ENCODE measurements at places on chromosomes 7 and 10.

DNA sequence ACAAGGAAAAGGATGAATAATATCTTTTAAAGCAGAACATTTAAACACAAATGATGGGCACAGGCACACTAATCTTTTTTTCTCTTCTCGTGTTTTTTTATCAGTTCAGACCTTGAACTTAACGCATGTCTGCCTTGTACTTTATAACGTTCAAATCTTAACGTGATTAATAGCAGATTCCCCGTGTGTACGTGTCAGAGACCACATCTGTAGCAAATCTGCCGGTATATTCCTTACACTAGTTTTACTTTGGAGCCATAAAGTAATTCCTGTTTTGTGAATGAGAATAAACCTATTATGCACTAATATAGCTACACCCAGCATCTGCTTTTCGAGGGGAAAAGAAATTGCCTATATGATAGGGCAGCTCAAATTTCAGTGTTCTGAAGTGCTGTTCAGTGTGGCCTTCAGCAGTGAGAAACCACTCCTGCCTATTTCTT is 166.0 kb upstream of the TCF7L2 start:
- no peak for DNase-seq

- no peak for DNase-seq
Observed at GRCh38 chr10:5508786-5509185, 9.4 kb upstream of the CALML5 start.

DNA sequence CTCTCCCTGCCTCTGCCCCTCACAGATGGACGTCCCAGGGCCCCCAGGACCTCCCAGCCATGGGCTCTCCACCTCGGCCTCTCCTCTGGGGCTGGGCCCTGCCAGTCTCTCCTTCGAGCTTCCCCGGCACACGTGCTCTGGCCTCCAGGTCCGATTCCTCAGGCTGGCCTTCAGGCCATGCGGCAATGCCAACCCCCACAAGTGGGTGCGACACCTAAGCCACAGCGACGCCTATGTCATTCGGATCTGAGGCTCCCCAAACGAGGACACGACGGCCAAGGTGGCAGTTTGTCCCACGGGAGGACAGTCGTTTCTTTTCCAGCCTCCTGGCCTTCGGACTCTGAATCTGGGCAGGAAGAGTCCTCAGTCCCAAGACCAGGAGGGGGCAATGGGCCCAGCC is 5.2 kb downstream of the AP4M1 start:
- DNase-seq, result no peak

DNA sequence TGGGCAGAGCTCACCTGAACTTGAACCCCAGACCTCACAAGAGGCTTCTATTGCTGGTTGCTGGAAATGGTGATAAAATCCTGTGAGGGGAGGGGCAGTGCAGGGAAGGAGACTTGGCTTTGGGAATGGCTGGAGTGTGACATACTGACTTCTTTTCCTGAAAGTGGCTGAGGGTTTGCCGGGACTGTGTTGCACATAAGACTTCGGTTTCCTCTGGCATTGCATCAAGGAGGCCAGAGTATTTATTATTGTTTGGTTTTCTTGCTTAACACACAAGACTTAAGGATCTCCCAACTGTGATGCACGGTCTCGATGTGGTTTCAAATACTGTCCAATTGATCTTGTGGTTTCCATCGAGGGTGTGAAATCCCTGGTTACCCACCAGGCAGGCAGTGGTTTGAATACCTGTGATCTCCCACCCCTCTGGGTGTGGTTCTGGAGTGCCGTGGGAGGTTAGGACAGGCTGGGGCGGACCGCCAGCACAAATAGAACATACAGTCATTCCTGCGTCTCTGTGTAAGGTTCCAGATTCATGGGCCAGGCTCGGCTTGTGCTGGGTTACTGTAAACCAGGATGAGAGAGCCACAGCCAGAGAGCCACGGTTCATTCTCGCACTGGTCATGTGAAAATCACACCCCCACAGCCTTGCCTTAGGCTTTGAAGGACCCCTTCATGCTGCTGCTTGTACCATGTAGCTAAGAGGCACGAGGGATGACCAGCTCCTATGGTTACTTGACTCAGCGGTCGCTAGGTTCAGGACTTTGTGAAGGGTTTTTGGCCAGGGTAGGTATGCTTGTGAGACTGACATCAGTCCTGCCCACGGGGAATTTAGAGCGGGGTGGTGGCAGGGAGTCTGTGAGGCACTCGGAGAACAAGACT is 39.2 kb downstream of the WBP1L start:
- DNase-seq, result no peak

DNA sequence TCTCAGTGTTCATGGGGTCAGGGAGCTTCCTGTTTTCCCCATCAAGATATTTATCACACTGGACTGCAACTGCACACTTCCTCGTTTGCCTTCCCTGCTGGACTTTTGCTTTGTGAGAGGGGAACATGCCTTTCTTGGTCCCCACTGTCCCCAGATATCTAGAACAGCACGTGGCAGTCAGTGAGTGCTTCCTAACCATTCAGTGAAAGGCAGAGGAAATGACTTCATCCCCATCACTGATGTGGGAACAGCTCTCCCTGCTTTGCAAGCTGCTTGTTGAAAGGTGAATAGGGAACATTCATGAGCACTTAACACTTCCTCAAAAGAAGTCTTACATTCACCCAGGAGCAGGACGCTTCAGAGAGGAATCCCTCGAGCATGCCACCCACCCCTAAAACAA is 135.4 kb downstream of the MYOF start:
- DNase-seq, result no peak

DNA sequence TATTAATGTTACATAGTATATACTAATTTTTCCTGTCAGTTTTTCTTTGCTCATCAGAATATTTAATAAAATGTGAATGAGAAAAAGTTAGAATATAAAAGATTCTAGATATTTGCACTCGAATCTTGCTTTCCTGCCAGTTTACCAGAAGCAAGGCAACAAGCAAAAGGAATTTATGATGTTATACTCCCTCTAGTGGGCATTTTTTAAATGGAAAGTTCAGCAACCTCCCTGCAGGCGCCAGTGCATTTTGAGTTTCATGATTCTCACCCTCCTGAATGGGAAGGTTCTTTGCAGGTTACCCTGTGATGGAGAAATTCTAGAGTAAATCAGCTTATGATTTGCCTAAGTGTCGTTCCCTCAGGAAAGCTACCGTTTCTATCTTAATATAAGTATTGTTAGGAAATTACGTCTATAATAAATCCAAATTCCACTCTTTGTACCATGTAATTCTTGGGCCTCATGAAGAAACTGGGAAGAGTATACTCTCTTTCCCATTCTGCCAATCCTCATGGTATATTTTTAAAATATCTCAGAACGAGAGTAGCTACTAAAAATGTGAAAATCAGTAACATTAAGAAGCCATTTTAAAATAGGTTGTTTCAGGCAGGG is 350.0 kb downstream of the CRPPA start:
- DNase-seq, result no peak

DNA sequence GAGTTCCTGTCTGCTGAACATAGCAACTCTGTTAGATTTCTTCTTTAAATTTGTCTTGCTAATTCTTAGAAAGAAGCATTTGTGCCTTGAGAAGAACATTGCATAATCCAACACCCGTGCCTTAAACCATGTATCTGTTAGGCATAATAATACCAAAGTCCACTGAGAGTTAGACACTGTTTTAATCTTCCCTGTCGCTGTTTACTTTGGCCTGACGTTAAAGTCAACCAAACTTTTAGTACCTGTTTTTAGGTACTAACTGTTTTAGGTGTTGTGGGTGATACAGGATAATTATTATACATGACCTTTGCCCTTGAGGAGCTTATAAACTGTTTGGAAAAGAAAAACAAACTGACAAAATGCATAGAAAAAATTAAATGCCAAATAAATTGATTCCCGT is 43.6 kb downstream of the KLHDC10 start:
- DNase-seq, result no peak

DNA sequence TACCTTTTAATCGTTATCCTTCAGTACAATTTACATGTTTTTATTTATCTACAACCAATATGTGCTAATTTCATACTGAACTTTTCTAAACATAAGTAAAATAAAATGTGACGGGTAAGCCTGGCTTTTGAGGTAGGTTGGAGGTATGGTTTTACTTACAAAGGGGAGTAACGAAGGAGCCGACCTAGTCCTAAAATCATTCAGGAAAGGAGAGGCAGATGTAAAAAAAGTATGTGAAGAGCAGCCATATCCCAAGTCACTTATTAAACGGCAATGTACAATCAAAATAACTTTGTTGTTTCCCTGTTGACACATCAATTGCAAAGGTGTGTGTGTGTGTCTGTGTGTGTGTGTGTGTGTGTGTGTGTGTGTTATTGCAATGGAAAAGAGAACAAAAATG is 351.3 kb downstream of the CRPPA start:
- DNase-seq, result no peak

- DNase-seq, result no peak
Observed at GRCh38 chr10:44295644-44296241, 89.2 kb downstream of the CXCL12 start.

DNA sequence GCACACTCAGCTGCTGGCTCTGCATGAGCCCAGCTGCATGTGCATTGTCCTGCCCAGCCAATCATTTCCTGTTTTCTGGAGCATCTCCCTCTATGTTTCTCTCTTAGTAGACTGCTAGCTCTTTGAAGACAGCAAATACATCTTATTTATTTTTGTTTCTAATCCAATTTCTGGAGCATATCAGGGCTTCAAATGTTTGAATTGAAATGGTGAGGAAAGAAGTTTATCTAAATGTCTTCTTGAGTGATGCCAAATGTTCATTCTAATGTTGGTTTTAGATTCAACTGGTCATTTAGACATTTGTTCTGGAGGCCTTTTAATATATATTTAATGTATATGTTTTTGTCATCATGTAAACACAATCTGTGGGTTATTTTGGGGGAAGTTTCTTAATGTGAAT is 141.9 kb downstream of the DNAJB9 start:
- no peak for DNase-seq

- DNase-seq, result no peak
Observed at GRCh38 chr10:43236176-43236850, 30.6 kb downstream of the RASGEF1A start.

DNA sequence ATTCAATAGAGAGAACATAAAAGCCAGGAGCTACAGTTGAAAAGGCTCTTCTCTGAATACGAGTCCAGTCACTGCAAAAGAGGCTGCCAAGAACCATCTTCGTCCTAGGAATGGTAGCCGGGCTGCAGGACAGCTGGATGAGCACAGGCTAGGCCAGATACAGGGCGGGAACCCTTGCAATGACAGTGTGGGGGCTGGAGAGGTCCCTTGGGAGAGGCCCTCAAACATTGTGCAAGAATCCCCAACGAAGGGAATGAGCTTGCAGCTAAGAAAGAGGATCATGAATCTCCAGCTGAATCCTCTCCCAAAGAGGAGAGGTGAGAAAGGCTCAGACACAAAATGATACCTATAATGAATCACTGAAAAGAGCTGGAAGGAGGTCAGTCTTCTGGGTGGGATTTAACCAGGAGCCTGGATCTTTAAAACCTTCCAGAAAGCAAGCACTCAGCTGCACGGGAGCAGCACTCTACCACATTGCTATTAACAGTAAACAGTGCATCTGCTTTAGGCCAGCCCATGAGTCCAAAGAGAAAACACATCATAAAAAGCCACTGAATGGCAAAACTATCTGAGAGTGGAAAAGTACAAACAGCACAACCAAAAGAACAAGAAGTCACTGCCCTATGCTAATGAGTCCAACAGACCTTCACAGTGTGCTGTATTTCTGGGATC is 287.9 kb downstream of the TNS3 start:
- DNase-seq, result no peak

DNA sequence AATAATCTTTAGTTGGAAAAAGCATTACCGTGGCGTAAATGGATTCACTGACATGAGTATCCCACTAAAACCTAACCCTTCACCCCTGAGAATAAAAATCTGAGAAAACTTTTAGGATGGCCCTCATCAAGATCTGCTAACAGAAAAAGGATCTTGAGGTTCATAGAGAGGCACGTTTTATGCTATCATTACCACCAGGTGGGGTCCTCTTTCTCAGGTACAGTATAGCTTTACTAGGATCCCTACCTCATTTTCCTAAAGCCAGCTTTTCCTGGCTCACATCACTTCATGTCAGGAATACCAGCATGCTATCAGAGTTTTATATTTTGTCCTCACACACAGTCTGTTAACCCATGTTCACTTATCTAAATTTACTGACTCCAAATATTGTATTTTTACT is 173.7 kb downstream of the POM121L12 start:
- no peak for DNase-seq

DNA sequence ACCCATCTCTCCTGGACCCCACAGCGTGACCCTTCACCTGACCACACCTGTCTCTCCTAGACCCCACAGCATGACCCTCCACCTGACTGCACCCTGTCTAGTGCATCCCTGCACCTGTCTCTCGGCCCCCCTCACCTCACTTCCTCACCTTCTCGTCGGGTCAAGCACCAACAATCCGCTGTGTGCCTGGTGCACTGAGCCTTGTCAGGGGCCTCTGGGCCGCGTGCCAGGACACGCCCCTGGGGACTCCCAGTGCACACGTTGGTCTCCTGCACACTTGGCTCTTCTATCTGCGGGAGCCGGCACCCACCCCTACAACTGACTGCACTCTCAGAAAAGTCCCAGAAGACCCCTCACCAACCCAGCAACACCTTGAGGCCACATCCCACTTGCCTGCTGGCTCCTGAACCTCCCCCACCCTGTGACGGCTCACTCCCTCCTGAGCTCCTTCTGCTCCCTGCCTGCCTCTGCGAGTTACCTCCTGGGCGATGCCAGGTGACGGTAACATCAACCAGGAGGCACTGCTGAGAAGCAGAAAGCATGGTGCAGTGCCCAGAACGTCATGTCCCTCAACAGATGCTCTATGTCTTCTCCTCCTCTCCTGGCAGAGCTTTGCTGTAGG is 147.6 kb downstream of the DIP2C start:
- no peak for DNase-seq

GRCh38 chr7:30322271-30323005 is 38.0 kb downstream of the ZNRF2 start:
- no peak for DNase-seq

GRCh38 chr10:122316224-122316884 is 45.3 kb downstream of the BTBD16 start:
- no peak for DNase-seq

GRCh38 chr7:21967598-21968003 is 21.9 kb upstream of the CDCA7L start:
- peak; percentile 33 for DNase-seq

DNA sequence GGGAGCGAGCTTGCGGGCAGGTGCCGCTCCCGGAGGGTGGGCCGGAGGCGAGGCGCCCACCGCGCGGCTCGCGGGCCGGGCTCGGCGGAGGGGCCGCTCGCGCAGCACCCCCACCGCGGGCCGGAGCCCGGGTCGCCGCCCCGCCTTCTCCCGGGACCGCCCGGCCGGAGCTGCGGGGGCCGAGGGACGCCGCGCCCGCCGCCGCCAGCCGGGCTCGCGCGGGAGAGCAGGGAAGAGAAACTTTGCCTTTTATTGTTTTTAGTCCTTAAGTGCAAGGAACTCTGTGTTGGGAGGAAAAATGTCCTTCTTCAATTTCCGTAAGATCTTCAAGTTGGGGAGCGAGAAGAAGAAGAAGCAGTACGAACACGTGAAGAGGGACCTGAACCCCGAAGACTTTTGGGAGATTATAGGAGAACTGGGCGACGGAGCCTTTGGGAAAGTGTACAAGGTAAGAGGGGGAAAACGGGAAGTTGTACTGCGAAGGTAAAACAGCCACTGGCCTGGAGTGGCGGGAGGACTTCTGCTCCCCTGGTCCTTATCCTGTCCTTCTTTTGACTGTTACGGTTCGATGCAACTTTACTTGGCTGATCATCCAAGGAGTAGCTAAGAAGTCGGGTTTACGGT is 620 bp downstream of the SLK start:
- DNase-seq, result no peak

- DNase-seq, result no peak
Observed at GRCh38 chr7:83248000-83248399, 85.3 kb upstream of the PCLO start.

Data from activated T-cell treated with anti-CD3 and anti-CD28 coated beads, Interleukin-2, amount 50 U/mL, for 24 hours (primary cell).